ENCODE measurements at places on chromosomes 2 and 18. TPM values are rescaled to one million over a fixed set of nuclear protein-coding genes. Genes with fewer than 3 reads are reported as not detected.

The FRZB gene
- total RNA-seq = 4.6 TPM

The ADGRF3 gene
- not detected for total RNA-seq

GRCh38 chr18:76975577-76976110 is 153.3 kb downstream of the ZNF236 start:
- H3K27me3 ChIP-seq = no peaks in the 10 kb centered on the region
- DNase-seq = no peak
- H3K4me1 ChIP-seq = no peaks in the 10 kb centered on the region
- no peak overlapping the region for H3K4me3 ChIP-seq

DNA sequence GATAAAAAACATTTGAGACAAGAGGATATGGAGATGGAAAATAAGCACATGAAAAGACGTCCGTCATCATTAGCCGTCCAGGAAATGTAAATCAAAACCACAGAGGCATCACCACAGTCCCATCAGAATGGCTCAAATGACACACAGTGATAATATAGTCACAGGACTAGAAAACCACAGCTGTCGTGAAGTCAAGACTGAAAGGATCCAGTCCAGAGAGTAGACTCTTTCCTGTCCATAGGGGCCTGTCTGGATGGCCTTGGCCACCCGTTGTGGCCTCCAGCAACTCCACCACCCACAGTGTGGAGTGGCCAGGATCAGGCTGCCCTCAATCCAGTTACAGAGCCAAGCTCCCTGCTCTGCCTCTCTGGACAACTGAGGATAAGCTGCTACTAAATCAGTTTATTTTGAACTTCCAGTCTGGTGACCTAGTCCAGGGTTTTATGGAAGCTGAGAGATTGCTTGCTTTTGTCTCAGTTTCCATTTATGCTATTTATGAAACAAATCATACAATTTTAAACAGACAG is 60.4 kb downstream of the RHOB start:
- H3K36me3 ChIP-seq = no peaks in the 10 kb centered on the region
- no peaks in the 10 kb centered on the region for H3K27me3 ChIP-seq
- H3K27ac ChIP-seq = no peak overlapping the region

GRCh38 chr2:44578471-44579093 is 216.8 kb downstream of the CAMKMT start:
- H3K27ac ChIP-seq = no peak overlapping the region
- no peak overlapping the region for H3K4me3 ChIP-seq
- H3K27me3 ChIP-seq = no peaks in the 10 kb centered on the region

GRCh38 chr2:20525041-20526035 is 78.5 kb downstream of the RHOB start:
- H3K4me1 ChIP-seq = no peaks in the 10 kb centered on the region
- peak overlapping the region; percentile 30 for H3K27ac ChIP-seq
- DNase-seq = peak; percentile 21
- no peaks in the 10 kb centered on the region for H3K27me3 ChIP-seq

DNA sequence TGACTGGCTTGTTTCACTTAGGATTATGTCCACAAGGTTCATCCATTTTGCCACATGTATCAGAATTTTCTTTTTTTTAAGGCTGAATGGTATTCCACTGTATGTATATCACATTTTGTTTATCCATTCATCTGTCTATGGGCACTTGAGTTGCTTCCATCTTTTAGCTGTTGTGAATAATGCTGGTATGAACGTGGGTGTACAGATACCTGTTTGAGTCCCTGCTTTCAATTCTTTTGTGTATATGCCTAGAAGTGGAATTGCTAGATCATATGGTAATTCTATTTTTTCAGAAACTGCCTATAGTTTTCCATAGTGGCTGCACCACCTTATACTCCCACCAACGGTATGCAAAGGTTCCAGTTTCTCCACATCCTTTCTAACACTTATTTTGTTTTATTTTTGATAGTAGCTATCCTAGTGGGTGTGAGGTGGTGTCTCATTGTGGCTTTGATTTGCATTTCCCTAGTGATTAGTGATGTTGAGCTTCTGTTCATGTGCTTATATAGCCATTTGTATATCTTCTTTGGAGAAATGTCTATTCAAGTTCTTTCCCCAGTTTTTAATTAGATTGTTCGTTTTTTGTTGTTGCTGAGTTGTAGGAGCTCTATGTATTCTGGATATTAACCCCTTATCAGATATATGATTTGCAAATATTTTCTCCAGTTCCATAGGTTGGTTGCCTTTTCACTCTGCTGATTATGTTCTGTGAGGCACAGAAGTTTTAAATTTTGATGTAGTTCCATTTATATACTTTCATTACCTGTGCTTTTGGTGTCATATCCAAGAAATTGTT is 40.7 kb downstream of the TTC39C start:
- no peak overlapping the region for H3K4me3 ChIP-seq
- no peak for DNase-seq
- H3K27me3 ChIP-seq = no peaks in the 10 kb centered on the region
- no peaks in the 10 kb centered on the region for H3K4me1 ChIP-seq
- no peaks in the 10 kb centered on the region for H3K36me3 ChIP-seq
- no peak overlapping the region for H3K27ac ChIP-seq

DNA sequence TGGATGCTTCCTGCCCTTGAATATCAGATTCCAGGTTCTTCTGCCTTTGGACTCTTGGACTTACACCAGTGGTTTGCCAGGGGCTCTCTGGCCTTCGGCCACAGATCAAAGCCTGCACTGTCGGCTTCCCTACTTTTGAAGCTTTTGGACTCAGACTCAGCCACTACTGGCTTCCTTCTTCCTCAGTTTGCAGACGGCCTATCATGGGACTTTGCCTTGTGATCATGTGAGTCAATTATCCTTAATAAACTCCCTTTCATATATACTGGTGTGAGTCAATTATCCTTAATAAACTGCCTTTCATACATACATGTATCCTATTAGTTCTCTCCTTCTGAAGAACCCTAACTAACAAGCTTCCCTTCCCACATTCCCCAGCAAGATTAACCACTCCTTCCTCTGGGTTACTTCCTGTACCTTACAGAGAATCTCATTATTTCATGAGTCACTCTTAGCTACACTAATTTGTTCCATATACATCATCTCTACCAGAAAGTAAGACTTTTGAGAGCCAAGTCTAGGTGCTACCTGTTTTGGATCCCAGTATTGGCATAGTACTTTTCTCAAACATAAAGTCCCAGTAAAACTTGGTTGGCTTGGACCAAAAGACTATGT is 31.3 kb upstream of the LRATD1 start:
- no peak overlapping the region for H3K27ac ChIP-seq
- no peaks in the 10 kb centered on the region for H3K27me3 ChIP-seq
- peak; percentile 53 for DNase-seq

GRCh38 chr2:189466656-189467055 is 25.4 kb downstream of the WDR75 start:
- H3K27ac ChIP-seq = no peak overlapping the region
- H3K4me1 ChIP-seq = peaks cover 9% of the 10 kb centered on the region
- no peak for DNase-seq
- H3K27me3 ChIP-seq = no peaks in the 10 kb centered on the region
- no peak overlapping the region for H3K4me3 ChIP-seq
- no peaks in the 10 kb centered on the region for H3K36me3 ChIP-seq

DNA sequence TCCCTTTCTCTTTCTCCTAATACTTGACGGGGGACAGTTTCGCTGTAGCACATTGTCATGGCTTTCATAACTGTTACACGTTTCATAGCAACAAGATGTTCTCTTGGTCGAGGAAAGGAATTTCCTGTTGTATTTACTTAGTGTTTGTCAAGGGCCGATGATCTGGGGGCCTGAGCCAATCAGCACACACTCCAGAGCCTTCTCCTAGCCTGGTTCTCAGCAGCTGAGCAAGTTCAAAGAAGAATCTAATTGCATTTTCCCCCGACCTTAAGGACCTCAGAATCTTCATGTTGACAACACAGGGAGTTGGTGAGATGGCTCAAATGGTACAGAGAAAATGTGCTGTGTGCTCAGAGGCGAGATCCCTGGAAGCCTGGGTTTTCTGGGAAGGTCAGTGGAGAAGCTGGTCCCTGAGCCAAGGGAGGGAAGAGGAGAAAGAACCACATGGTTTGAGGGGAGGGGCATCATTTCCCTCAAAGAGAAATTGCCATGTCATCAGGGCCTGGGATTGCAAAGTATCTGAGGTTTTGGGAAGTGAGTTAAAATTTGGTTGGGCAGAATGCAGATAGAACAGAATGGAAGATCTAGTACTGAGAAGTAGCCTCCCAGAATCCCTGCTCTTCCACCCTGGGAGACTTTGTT is 76.9 kb upstream of the AGAP1 start:
- no peak overlapping the region for H3K4me3 ChIP-seq
- no peaks in the 10 kb centered on the region for H3K36me3 ChIP-seq
- H3K27me3 ChIP-seq = no peaks in the 10 kb centered on the region
- no peak for DNase-seq
- no peaks in the 10 kb centered on the region for H3K4me1 ChIP-seq
- H3K27ac ChIP-seq = peak overlapping the region; percentile 66

DNA sequence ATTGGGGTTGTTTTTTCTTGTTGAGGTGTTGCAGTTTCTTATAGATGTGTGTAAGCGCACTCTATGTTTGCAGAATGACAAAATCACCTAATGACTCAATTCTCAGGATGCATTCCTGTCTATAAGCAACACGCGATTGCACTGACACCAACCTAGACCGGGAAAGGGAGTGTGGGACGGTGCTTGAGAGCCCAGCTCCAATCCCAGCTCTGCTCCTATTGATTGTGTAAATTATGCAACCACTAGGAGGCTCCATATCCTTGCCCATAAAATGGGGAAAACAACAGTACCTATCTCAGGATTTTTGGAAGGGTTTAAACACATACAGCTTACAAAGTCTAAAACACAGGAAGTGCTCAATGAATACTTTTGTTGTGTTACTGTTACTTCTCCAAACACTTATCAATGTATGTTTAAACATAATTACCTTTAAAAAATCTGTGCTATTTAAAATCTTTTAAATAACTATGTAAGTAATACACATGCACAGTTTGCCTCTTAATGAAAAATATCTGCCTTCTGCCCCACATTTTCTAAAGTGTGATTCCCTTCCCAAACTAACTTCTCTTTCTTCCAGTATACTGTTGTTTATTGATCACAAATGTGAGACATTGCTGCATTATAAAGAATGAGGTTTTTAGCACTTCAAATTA is 132.5 kb downstream of the SPHKAP start:
- no peak overlapping the region for H3K4me3 ChIP-seq
- no peaks in the 10 kb centered on the region for H3K27me3 ChIP-seq
- DNase-seq = no peak
- H3K27ac ChIP-seq = no peak overlapping the region
- no peaks in the 10 kb centered on the region for H3K4me1 ChIP-seq

DNA sequence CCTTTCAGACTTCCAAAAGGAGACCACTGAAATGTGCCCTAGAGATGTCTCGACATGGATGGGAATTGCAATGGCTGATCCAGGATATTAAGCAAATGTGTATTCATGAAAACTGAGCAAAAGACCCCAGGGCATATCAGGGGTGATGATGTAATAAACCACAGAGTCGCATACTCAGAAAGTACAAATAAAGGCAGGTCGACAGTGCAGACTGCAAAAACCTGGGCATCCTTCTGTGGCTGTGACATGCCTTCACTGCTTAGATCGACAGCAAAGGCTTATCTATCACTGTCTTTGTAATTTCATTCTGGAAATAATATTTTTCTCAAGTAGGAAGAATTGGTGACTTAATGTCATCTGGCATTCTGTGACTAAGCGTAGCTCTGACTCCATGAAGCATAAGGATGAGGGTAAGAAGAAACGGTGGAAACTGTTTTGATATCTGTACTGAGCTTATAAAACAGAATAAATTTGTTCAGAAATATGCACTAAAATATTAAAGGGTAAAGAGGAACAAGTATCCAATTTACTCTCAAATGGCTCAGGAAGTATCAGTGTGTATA is 115.6 kb upstream of the NRP2 start:
- H3K27me3 ChIP-seq = no peaks in the 10 kb centered on the region
- H3K4me3 ChIP-seq = no peak overlapping the region

DNA sequence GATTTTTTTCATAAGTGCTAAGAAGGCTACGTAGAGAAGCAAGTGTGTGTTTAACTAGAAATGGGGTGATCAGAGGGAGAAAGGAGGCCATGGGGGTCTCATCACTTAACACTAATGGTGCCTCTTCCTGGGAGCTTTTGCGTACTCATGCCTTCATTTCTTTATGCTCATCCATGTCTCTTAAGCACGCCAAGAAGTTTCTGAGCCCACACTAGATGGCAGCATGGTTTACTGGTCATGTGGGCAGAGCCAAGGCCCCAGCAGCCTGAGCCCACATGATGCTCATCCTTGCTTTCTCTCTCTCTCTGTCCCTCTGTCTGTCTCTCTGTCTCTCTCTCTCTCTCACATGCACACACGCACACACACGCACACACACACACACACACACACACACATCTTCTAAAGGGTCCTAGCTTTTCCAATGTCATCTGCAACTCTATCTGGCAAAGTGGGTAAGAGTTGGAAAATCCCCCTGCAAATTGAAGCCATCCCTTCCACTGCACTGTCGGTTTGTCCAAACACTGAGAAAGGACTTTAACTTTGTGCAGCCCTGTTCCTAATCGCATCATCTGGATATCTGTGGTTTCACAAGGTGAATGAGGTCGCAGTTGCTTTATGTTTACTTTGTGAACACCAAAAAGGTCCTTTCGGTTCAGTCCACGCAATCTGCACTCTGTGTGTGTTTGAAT is 137.1 kb upstream of the CCDC68 start:
- H3K36me3 ChIP-seq = no peaks in the 10 kb centered on the region
- no peak overlapping the region for H3K4me3 ChIP-seq
- peak; percentile 67 for DNase-seq
- no peak overlapping the region for H3K27ac ChIP-seq
- no peaks in the 10 kb centered on the region for H3K4me1 ChIP-seq
- H3K27me3 ChIP-seq = no peaks in the 10 kb centered on the region

- peak; percentile 89 for DNase-seq
- H3K36me3 ChIP-seq = no peaks in the 10 kb centered on the region
- no peaks in the 10 kb centered on the region for H3K4me1 ChIP-seq
- H3K27me3 ChIP-seq = no peaks in the 10 kb centered on the region
These were observed 39.5 kb upstream of the CYP1B1 start for GRCh38 chr2:38115216-38116032.

All from Peyer's patch (tissue), 4 donors.